ENCODE measurements at places on chromosomes 4 and X.

DNA sequence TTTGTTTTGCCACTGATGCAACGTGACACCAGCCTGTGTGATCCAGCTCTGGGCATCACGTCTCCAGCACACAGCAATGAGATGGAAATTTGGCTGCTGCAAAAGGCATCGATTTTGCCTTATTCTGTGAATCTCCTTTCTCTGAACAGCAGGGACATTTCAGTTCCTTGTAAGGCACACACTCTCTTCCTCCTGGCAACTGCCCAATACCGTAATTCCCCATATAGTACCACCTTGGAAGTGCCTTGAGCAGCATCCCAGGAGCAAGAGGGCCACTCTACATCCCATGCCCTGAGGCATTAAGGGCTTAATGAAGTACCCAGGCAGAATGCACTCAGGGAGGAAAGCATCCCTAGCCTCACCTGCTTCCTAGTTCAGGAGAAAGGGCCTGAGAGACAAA is 10.5 kb upstream of the MAMLD1 start:
- no peak for DNase-seq

DNA sequence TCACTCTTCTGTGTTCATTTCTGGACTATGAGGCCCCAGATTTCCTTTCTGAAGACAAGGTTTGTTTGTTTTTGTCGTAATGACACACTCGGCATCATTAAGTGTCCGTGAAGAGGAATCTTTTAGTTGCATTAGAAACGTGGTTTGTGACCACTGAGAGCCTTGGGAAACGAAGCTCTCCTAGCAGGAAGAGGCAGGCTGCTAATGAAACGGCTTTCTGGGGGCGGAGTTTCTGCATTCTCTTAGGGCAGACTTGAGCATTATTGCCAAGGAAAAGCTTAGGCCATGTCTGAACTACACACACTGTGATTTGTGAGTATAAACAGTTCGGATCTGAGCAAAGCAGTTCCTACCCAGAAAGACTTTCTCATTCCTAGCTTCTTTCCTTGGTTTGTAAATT is 64.0 kb downstream of the SOX3 start:
- DNase-seq, result no peak

GRCh38 chrX:54294306-54294705 is 63.5 kb downstream of the WNK3 start:
- DNase-seq, result no peak

DNA sequence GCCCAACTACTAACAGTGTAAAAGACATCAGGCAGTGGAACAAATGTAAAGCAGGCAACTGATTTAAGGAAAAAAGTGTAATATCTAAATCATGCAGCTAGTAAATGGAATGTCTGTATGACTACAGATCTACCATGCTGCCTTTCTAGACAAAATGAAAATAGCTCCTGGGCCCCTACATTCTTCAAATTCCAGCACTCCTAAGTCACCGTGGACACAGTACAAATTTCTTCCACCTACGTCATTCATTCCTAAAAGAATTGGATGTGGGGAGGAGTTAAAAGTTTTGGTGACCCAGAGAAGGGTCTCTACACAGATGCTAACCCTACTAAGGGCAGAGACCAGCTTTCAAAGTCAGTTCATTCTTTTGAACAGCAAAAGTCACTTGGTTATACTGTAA is 137.2 kb upstream of the ARHGEF9 start:
- peak; percentile 17 for DNase-seq

DNA sequence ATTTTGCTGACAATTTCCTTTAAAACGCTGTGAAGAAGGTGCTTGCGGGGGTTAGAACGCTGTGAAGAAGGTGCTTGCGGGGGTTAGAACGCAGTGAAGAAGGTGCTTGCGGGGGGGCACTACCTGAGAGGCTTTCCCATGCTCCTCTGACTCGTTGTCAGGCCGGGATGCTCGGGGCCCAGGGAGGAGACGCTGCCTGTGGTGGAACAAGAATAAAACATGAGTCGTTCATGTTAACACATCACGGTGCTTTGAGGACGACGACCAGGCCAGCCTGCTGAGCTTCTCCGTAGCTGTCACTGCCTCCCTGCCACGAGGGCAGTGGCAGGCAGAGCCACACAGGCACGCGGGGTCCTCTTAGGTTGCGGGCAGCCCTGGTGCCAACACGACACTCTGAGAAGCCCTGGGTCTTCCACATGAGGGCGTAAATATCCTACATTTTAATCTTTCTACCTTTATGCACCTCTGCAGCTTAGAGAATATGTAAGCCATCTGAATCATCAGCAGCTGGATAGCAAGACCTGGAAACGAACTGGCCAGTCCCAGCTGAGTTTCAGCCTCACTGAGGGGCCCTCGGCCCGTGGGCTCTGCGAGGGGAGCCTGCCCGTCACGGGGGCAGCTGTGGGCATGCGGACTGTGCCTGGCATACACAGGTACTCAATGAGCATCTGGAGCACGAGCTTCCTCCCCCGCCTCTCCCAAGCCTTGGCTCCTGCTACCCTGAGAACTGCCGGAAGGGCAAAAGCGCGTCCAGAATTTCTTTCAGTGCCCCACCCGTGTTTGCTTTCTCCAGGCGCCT is 47.0 kb downstream of the FGFRL1 start:
- DNase-seq, result no peak

GRCh38 chrX:1524874-1525582 is 12.0 kb downstream of the P2RY8 start:
- DNase-seq, result no peak

- DNase-seq, result peak; percentile 70
Measured at GRCh38 chr4:72846280-72847111, 223.0 kb downstream of the COX18 start.

- DNase-seq, result peak; percentile 69
Measured at GRCh38 chrX:133698298-133698697, 283.0 kb upstream of the GPC4 start.

DNA sequence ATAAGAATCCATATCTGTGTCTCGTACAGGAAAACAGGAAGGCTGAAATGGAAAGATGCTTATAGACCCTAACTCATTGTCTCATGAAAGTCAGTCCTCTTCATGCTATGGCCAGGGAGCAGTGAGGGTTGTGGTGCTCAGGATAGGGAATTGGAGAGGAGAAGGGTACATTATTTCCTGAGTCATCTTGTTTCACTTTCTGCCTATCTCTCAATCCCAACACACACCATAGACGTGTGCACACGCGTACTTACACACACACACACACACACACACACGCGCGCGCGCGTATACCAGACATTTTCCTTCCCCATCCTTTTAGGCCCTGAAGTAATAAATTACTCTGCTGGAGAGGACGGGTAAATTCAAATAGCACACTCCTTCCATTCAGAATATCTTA is 53.7 kb upstream of the PRRG3 start:
- no peak for DNase-seq

GRCh38 chr4:41934514-41934900 is 722 bp upstream of the TMEM33 start:
- no peak for DNase-seq

- no peak for DNase-seq
Measured at GRCh38 chr4:53956053-53956452, 108.4 kb downstream of the CHIC2 start.

DNA sequence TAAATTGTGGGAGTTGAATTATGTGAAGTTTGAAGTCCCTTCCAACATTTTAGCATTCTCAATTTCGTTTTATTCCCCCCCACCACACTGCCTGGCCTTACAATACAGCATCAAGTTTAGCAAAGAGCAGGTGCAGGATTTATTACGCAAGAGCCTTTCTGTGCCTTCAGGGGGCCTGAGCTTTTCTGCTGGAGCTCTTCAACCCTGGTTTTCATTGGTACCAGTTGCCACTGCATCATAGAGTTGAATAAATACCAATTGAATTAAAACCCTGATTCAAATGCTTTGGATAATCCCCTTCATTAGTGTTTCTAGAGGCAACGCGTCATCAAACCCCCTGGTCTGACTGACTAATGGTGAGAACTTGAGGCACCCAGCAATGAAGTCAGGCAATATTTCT is 43.6 kb upstream of the KIT start:
- no peak for DNase-seq

- DNase-seq, result no peak
Measured at GRCh38 chrX:53072418-53073114, 9.6 kb upstream of the TSPYL2 start.

DNA sequence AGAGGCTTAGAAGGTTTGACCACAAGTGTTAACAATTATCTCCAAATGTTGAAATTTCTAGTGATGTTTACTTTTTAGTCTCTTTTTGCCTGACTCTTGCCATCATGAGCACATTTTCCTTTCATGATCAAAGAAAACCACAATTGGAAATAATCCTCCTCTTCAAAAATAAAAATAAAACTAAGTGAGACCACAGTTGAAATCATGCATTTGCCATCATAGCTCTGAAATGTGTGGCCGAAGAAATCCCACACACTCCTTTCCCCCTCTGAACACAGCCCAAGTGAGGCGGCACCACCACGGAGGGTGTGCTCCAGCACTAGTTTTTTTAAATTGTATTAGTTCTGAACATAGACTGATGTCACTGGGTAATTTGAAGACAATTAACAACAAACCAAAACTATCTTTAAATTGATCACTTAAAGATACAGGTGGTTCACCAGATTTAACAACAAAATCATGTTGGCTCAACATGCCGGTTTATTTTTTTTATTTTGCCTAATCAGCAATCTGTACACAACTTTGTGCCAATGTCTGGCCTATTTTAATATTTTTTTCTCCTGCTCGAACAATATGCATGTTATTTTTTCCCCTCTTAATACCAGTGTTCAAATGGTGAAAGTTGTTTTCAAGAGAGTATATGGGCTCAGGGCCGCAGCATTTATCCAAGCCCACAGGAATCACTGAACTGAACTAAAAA is 17.6 kb downstream of the APBB2 start:
- no peak for DNase-seq

DNA sequence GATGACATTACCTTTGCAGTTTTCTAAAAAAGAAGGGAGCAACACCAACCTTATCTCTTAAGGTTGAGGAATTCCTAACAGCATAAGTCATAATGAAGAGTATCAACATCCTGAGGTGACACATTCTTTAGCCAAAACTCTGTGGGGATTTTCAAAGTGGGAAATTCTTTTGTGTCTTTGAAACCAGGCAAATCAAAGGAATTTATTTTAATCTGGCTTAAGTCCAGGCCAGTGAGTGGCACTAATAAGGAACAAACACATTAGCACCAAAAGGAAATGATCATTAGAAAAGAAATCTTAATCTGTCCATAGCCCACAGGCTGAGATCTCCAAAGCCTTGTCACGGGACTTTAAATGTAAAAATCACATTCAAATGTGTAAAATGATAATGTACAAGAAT is 110.1 kb downstream of the LARP7 start:
- DNase-seq, result no peak

DNA sequence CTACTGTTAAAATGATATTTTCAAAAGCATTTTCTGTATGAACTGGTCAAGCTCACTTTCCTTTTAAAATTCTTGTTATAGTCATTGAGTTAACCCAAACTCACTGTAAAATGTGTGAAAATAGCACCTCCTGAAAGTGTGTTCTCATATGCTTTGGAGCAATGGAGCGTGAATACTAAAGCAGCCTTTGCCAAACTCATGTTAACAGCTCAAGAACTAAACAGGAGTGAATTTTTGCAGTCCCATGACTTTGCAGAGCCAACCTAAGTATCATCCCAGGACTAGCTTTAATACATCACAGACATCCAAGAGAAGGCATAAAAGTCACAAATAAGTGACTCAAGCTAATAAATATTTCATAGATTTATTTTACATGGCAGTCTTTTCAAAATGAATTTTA is 2.3 kb downstream of the AMMECR1 start:
- no peak for DNase-seq

DNA sequence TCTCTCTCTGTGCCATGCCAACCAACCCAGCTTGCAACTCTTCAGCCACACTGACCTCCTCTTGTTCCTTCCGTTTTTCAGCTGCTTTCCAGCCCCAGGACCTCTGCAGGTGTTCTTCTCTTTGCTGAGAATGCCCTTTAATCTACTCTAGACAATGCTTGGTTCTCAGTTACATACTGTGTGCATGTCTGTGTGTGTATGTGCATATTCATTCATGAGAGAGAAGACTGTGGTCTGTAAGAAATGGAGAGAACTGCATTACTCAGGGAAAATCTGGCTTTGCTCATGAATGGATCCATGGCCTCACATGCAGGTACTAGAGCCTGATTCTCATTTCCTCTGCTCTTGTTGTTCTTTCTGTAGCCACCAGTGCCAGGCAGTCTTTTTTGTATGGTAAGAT is 636.9 kb upstream of the TENM3 start:
- no peak for DNase-seq

DNA sequence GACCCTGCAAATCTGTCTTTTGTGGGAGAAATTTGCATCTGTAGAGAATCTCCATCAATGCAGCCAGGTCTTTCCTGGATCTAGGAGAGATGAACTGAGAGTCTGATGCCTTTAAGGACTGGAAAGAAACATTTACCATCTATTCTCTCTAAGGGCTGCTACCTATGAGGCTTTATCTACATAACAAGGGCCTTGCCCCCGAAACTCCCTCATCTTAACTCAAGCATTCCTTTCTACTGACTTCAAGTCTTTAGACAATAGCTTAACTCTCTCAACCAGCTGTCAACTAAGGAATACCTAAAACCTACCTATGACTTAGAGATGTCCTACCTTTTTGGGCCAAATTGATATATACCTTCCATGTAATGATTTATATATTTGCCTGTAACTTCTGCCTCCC is 32.1 kb downstream of the MAGEB17 start:
- no peak for DNase-seq

GRCh38 chr4:53267026-53267425 is 98.8 kb downstream of the SCFD2 start:
- DNase-seq, result peak; percentile 26

DNA sequence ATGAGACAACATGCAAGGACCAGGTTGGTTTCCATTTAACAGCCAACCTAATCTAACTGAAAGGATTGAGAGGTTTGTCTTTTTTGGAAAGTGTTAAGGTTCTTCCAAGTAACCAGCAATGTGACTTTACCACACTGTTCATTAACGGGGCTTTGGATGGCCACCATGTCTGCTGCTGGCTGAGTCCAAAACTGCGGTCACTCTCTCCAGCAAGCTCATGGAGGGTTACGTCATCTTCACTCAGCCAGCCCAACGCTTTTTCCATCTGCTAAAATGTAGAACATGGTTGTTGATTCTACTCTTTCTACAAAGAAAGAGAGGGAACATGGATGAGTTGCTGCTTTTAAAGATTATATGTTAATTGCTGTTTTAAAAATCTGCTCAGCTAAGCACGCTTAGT is 11.0 kb downstream of the PKD2 start:
- DNase-seq, result peak; percentile 52

- DNase-seq, result no peak
Measured at GRCh38 chrX:106672527-106672926, 54.0 kb upstream of the RNF128 start.

- DNase-seq, result no peak
Measured at GRCh38 chrX:153244767-153245166, 65.7 kb downstream of the MAGEA1 start.

- peak; percentile 10 for DNase-seq
Measured at GRCh38 chr4:147194114-147194513, 248.4 kb upstream of the TTC29 start.

DNA sequence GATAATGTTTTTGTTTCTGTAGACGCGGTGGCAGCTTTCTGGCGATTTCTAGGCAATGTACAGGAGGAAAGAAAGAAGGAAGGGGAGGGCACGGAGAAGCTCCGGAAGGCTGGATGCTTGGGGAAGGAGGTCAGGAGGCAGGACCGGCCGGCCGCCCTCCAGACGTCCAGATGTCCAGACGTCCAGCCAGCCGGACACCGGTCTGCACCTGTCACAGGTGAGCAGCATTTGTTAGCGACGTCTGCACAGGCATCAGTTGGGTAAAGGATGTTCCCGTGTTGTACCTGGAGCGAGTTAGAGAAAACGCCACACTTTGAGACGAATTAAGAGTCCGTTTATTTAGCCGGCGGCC is 90.0 kb upstream of the PPP2R3B start:
- DNase-seq, result no peak

GRCh38 chrX:110026099-110026844 is 23.4 kb downstream of the TMEM164 start:
- no peak for DNase-seq

All from choroid plexus epithelial cell (primary cell).